Lung (tissue), 17 donors: ENCODE measurements at places on chromosomes 5 and 9. TPM values are rescaled to one million over a fixed set of nuclear protein-coding genes. Genes with fewer than 3 reads are reported as not detected.

The SPATA6L gene
- total RNA-seq: 25.6 TPM

DNA sequence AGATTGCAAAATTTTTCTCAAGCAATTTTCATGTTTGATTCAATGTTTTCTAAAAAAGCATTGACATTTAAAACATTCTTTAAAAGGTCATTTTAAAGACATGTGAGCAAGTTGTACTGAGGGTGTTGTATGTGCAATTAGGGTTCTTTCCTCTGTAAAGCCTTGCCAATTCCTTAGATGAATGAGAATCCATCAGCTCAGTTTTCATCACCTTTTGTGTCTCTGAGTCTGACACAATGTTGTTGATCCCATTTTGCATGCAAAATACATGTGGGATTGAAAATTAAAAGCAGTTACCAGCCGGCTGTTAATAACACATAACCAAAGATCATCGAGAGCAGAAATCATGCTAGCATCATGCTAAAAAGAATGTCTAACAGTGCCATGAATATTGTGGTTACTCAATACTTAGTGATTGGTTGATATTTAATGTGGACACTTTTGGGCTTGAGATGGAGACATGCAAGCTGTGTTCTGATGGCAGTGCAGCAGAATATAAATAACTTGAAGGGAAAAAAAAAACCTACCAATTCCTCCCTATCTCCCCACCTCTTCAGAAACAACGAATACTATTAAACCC is 57.7 kb downstream of the FGF10 start:
- peaks cover 40% of the 10 kb centered on the region for H3K4me1 ChIP-seq
- H3K27ac ChIP-seq: no peak overlapping the region
- DNase-seq: peak; percentile 88
- H3K27me3 ChIP-seq: no peaks in the 10 kb centered on the region
- no peaks in the 10 kb centered on the region for H3K36me3 ChIP-seq

DNA sequence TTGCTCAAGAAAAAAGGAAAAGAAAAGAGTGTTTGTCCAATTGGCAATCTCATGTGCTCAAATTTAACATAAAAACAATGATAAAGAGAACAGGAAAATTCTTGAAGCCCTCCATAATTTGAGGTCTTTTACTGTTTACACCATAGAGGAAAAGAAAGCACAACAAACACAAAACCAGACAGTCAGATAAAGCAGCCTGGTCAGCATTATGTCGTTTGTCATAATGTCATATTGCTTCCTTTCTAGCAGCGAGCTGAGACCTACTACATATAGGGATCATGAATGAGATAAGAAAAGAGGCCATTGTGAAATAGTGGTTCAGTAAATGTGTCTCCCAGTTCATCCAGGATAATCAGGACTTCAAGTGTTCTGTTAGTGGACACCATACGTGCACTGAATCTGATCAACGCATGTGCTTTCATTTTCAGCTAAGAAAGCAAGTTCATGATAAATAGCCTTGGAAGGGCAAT is 64.7 kb upstream of the SELENOP start:
- no peak overlapping the region for H3K4me3 ChIP-seq
- H3K27me3 ChIP-seq: no peaks in the 10 kb centered on the region
- no peak overlapping the region for H3K27ac ChIP-seq
- peak; percentile 74 for DNase-seq
- H3K4me1 ChIP-seq: no peaks in the 10 kb centered on the region
- H3K36me3 ChIP-seq: no peaks in the 10 kb centered on the region

DNA sequence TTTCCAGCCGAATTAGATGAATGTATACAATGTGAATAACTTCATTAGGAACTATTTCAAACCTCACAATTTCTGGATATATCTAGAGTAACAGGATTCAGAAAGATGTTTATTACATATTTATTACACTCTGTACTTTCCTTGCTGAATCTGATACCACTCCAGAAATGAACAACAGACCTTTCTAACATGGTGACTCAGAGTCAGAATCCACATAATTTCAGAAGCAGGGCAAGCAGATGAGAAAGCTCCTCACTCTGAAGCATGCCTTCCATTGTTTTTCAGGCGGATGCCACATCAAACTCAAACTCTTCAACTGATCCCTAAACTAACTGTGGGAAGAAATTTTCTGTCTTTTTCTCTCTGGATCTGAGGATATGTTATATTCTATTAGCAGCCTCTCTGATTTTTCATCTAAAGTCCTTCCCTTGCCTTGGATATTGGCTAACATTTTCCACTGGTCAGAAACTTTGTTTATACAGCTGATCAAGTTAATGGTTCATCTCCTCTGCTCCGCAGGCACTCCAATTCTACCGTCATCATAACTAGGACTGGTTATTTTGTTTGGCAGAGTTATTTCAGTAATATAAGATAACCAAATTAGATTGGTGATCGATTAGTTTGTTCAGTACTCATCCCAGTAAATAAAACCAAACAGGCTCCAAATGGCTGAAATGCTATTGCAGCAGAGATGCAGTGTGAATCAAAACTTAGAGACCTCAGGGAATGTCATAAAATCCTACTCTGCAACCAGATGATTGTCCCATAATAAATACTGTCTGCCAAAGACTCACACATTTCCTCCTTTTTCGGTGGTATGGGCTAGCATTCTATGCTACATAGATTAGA is 556.0 kb downstream of the EBF1 start:
- no peaks in the 10 kb centered on the region for H3K36me3 ChIP-seq
- no peak overlapping the region for H3K4me3 ChIP-seq
- H3K4me1 ChIP-seq: no peaks in the 10 kb centered on the region

DNA sequence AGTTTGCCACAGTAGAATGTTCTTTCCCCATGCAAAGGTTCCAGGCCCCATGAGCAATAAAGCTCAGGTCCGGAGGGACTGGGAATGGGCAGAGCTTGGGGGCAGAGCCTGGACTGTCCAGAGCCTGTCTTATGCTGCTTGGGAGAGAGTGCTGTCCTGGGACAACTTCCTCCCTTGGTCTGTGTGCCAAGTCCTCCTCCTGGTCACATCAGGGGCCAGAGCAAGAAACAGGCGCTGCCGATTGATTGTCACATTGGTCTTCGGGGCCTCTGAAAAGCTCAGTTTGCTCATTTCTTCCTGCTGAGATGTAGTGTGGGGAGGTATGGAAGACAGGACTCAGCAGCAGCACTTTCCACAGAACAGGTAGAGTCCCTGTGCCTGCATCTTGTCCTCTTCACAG is 54.0 kb upstream of the FCN1 start:
- no peaks in the 10 kb centered on the region for H3K36me3 ChIP-seq
- H3K27me3 ChIP-seq: no peaks in the 10 kb centered on the region
- no peaks in the 10 kb centered on the region for H3K4me1 ChIP-seq
- DNase-seq: no peak
- no peak overlapping the region for H3K27ac ChIP-seq
- H3K4me3 ChIP-seq: no peak overlapping the region

GRCh38 chr5:111960476-111961215 is 203.7 kb upstream of the NREP start:
- H3K36me3 ChIP-seq: no peaks in the 10 kb centered on the region
- no peaks in the 10 kb centered on the region for H3K27me3 ChIP-seq
- H3K4me1 ChIP-seq: no peaks in the 10 kb centered on the region
- no peak for DNase-seq

DNA sequence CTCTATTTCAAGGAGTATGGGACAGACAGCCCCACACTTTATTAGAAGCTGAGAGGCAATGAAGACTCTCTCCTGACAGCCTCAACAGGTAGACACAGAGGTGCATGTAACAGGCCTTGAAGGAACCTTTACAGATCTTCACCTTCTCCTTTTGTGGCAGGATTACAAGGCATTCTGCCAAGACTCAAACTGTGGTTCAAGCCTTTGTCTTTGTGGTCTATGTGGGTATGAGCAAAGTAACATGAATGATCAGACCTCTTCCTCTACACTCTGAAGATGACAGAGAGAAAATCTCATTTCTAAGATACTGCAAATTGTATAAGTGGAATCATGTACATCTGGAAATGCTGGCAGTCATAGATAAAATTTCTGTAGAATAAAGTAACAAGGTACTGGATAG is 346.9 kb downstream of the CDH9 start:
- no peaks in the 10 kb centered on the region for H3K27me3 ChIP-seq
- no peaks in the 10 kb centered on the region for H3K36me3 ChIP-seq
- H3K4me1 ChIP-seq: no peaks in the 10 kb centered on the region
- DNase-seq: no peak
- no peak overlapping the region for H3K4me3 ChIP-seq
- H3K27ac ChIP-seq: no peak overlapping the region

GRCh38 chr5:73985145-73985544 is 359.1 kb downstream of the ARHGEF28 start:
- H3K36me3 ChIP-seq: no peaks in the 10 kb centered on the region
- no peak overlapping the region for H3K27ac ChIP-seq
- H3K27me3 ChIP-seq: no peaks in the 10 kb centered on the region
- no peaks in the 10 kb centered on the region for H3K4me1 ChIP-seq
- DNase-seq: peak; percentile 52
- H3K4me3 ChIP-seq: no peak overlapping the region

- no peaks in the 10 kb centered on the region for H3K36me3 ChIP-seq
- DNase-seq: no peak
- no peaks in the 10 kb centered on the region for H3K4me1 ChIP-seq
- H3K27me3 ChIP-seq: no peaks in the 10 kb centered on the region
- no peak overlapping the region for H3K27ac ChIP-seq
These were observed 6.5 kb downstream of the LIX1 start for GRCh38 chr5:97135868-97136267.

The TLR4 gene
- total RNA-seq: 19.0 TPM

The DRD1 gene
- 0.83 TPM for total RNA-seq

The OR1Q1 gene
- total RNA-seq: not detected
